ENCODE measurements at places on chromosomes 7 and 10.

- DNase-seq = no peak
Observed at GRCh38 chr7:55651057-55651456, 78.8 kb upstream of the VOPP1 start.

DNA sequence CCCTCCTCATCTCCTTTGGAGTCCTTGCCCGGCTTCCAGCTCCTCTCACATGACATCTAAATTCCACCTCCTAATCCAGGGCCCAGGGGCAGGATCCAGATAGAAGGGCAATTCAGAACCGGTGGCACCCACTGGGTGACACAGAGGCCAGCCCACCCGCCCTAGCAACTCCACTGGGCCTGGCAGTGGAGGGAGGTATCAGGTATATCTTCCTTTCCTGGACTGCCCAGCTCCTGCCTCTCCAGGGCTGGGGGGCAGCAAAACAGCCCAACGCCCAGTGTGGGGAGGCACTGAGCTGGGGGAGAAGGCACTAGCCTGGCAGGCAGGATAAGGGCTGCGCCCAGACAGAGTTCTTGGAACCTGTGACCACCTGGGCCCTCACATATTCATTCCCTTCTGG is 10.4 kb upstream of the TRIM8 start:
- DNase-seq = no peak

GRCh38 chr7:45146531-45147379 is 10.8 kb upstream of the RAMP3 start:
- no peak for DNase-seq

GRCh38 chr10:132848951-132849545 is 63.1 kb upstream of the NKX6-2 start:
- no peak for DNase-seq

DNA sequence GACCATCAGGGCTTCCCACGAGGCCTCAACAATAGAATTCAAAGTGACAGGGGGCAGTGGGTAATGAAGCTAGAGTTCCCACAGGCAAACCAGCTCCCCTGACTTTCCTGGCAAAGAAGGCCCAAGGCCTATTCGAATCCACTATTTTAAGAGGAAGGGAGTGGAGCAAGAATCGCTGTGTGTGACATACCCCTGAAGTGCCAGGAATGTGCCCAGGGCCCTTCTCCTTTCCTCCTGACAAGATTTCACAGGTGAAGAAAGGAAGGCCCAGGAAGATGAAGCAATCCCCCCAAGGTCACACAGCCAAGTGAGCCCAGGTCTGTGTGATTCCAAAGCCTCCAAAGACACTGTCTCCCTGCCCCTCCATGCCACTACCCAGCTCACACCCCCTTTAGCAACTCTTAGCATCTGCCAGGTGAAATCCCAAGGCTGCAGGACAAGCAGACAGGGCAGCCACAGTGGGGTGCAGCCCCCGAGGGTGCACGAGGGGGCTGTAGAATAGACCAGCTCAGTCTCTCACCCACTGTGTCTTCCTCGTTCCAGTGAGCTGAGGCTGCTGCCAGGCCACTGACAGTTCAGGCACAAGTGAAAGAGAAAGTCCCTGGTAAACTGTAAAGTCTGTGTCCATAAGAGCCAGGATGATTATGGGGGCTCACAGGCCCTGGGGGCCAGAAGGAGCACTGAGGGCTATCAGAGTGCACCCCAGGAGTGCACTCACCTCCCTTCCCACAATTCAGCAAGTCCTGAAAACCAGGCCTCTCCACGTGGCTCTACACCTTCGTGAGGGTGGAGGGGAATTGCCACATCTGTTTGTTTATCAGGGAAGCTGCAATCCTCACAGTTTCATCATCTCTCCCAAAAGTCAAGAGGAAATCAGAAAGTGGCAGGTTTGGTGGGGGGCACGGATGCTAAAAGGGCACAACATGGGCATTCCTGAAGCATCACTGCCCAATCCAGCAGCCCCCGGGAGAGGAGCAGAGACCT is 70.8 kb upstream of the ZMIZ1 start:
- DNase-seq = no peak

DNA sequence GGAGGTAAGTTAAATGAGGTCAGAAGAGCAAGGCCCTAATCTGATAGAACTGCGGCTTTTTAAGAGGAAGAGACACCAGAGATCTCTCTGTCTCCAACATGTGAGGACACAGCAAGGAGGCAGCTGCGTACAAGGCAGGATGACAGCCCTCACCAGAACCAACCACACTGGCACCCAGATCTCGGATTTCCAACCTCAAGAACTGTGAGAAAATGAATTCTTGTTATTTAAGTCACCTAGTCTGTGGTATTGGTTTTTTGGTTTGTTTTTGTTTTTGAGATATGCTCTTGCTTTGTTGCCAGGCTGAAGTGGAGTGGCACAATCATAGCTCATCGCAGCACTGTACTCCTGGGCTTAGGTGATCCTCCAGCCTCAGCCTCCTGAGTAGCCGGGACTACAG is 127.2 kb downstream of the DLG5 start:
- DNase-seq = no peak

GRCh38 chr10:15704581-15704968 is 15.1 kb downstream of the ITGA8 start:
- DNase-seq = no peak

DNA sequence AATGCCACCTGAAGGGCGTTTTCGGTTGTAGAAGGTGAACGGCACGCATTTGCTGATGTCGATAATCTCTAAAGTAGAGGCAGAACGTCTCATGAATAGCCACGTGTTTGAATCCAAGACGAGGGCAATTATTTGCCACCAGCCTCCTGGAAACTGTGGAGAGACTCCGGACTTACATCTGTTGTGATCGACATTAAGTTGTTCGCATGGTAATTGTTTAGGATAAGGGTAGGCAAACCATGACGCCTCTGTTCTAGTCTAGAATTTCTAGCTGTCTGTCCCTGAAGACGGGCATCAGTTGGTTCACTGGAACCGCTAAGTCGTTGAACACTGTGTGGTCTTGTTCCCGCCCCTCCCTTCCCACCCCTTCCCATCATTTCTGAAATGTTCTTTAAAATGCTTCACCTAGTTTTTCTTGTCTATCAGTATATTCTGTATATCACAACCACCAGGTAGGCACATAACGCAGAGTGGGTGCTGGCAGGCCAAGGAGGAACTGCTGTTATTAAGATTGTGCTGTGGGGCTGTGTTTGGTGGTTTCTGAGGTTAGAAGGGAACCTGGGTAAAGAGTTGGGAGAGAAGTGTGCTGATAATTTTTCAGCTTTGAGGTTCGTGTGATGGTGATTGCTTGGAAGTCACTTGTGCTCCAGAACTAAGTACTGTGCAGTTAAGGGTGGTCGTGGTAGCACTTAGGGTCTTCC is 1.2 kb downstream of the UBE3C start:
- no peak for DNase-seq

DNA sequence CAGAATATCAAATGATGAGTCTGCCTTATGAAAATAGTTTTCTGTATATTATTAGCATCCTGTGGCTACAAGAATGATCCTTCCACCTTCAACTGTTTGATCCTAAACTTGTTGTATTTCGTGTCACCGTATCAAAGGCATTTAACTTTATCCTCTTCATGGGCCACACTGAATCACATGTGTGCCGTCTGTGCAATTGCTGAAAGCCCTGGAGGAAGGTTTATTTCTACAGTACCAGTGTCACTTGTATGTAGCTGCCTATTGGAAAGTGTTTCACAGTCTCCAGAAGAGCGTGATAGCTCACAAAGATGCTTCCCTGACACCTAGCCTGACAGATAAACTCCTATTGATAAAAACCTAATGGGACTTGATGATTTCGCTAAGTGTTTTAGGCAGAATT is 94.5 kb downstream of the ITGA8 start:
- no peak for DNase-seq

DNA sequence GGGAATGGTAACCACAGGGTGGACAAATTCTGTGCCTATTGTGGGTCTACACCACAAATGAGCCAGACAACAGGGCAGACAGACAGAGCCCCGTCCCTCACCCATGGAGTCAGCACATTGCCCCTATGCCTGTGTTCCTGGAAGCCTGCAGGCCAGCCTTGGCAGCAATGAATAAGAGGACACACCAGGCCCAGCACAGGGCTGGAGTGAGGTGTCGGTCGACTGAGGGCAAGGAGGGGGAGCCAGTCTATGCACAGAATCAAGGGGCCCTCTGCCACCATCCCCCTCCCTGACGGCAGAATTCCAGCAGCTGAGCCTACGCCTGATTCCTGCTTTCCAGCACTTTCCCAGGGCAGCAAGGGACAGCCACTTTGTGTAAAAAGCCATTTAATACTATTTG is 98.2 kb downstream of the CALN1 start:
- DNase-seq = no peak

GRCh38 chr10:64733980-64734379 is 1212.8 kb downstream of the REEP3 start:
- no peak for DNase-seq

- no peak for DNase-seq
Observed at GRCh38 chr10:102802920-102803534, 34.2 kb downstream of the CYP17A1 start.

GRCh38 chr7:57482-58255 is 134.7 kb upstream of the FAM20C start:
- DNase-seq = no peak

DNA sequence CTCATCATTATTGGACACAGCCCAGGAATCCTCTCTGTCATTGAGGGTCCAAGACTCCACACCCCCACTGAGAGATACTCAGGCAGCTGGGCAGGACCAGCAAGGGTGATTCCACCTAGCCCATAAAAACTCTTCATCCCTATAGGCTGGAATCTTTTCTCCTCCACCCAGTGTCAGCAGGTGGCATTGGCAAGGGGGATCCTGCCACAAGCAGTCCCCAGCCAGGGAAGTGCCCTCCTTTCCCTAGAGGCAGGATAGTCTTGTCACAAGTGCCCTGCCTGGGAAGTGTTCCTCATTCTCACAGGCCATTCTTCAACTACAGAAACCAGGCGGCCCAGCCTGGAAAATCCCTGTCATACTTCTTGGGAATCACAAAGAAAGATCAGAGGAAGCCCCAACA is 533.6 kb downstream of the GRID1 start:
- no peak for DNase-seq

GRCh38 chr7:79377097-79377496 is 76.4 kb downstream of the MAGI2 start:
- DNase-seq = no peak

DNA sequence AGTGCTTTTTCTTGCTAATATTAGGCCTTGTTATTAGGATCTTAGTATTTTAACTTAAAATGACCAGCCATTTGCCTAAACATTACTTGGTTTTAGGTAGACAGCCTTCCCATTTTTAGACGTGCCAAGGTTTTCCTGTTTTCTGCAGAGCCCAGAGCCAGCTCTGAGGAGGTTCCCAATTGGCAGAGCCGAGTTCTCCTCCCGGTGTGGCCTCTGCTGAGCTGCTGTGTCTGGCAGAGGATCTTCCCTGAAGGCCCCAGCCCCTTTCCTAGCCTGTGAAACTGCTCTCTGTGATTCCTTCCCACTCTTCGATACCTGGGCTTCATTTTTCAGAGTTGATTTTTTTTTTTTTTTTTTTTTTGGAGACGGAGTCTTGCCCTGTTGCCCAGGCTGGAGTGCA is 91.4 kb downstream of the EEPD1 start:
- DNase-seq = no peak

DNA sequence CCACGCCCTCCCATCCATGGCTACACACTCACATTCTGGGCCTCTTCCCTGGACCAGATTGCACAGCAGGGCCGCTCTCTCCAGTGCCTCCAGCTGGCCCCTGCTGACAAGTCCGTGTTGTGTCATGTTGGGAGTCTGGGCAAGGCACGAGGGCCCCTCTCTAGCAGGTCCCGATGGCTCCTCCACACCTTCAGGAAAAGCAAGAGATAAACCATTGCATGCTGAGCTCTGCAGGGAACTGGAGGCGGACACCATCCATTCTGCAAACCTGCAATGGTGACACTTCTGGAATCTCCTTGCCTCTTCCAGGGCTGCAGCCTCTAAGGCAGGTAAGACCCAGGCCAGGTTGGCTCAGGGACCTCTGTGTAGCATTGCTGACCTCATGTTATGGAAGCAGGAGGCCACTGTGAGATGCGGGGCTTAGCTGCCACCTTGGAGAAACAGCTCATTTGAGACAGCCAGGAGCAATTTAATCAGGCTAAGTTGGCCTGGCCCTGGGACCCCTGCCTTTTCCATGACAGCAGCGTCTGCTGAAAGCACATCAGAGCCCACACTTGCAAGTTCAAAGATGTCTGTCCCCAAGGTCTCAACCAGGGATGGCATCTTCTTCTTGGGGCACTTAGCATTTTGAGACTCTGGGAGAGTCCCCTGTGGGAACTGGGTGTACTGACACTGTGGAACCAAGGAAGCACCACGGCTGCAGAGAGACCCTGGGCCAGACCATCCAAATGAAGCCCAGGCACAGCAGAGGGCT is 34.2 kb upstream of the LEP start:
- DNase-seq = no peak

- DNase-seq = no peak
Observed at GRCh38 chr10:69449841-69450240, 1.4 kb upstream of the TSPAN15 start.

GRCh38 chr7:101099969-101100781 is 14.9 kb downstream of the TRIM56 start:
- DNase-seq = no peak

DNA sequence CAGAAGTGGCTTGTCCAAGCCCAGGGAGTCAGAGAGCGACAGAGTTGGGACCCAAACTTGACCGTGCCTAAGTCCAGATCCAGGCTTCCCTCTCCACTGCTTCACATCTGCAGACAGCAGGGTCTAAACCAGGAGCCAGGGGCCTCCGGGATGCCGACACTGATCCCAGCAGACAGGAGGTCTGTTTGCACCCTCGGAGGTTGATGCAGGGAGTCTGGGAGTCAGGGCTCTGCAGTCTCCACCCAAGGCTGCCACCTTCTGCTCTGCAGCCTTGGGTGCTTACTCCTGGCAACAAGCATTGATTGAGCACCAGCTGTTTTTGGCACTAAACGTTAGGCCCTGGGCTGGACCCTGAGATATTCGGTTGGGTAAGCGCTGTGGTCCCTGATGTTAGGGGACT is 21.0 kb downstream of the ELFN1 start:
- DNase-seq = no peak

DNA sequence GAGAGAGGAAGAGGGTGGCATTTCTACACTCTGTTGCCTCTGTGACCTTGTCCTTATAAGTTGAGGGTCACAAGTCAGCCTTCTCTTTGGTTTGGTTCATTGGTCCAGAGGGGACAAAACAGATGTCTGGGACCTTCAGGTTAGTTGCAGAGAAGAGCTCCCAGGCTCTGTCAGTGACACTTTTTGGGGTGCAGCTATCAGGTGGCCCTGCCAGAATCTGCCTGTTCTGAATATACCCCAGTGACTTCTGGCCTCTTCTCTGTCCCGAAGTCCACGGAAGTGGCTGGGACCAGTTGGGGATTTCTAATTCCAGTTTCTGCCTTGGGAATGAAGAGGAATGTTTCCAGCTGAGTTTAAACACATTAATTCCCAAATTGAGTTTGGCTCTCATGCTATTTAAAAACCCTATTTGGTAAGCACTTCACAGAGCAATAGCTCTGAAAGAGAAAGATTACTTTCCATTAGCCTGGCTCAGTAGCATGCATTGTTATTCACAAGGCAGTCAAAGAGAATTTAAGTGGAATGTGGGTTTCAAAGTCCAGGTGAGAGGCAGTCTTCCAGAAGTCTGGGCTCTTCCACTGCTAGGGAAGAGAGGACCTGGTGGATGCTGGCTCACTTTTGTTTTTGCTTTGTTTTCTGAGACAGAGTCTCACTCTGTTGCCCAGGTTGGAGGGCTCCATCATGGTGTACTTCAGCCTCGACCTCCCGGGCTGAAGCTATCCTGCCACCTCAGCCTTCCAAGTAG is 237.8 kb upstream of the GALNT17 start:
- DNase-seq = no peak

All from activated T-helper 1 cell treated with Interleukin-2 at 50 U/mL for 16 hours (primary cell).